ENCODE measurements at places on chromosomes 16 and 17.

DNA sequence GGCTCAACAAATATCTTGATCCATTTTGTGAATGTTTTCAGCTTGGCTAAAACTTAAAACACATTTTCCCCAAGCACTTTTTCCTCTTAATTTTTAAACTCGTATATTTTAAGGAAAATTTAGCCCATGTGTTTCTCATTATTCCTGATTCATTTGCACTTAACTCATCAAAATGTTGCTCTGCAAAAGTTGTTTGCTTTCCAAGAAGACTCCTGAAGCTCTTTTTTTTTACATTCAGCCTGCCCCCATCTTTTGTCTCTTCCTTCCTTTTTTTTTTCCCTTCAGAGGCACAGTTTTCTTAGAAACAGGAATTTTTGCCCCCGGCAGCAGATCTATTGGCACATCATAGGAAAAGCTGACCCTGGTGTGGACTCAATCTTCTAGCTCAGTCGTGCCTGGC lies 155.0 kb upstream of the SALL1 start:
- DNase-seq, result no peak

GRCh38 chr16:27319257-27319965 lies 5.6 kb downstream of the IL4R start:
- DNase-seq, result no peak

DNA sequence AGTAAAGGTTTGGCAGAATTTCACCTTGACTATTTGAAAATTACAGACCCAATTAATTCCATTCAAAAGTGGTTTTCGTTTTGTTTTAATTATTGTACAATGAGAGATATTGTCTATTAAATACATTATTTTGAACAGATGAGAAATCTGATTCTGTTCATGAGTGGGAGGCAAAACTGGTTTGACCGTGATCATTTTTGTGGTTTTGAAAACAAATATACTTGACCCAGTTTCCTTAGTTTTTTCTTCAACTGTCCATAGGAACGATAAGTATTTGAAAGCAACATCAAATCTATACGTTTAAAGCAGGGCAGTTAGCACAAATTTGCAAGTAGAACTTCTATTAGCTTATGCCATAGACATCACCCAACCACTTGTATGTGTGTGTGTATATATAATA lies 72.6 kb downstream of the CDK12 start:
- DNase-seq, result no peak

DNA sequence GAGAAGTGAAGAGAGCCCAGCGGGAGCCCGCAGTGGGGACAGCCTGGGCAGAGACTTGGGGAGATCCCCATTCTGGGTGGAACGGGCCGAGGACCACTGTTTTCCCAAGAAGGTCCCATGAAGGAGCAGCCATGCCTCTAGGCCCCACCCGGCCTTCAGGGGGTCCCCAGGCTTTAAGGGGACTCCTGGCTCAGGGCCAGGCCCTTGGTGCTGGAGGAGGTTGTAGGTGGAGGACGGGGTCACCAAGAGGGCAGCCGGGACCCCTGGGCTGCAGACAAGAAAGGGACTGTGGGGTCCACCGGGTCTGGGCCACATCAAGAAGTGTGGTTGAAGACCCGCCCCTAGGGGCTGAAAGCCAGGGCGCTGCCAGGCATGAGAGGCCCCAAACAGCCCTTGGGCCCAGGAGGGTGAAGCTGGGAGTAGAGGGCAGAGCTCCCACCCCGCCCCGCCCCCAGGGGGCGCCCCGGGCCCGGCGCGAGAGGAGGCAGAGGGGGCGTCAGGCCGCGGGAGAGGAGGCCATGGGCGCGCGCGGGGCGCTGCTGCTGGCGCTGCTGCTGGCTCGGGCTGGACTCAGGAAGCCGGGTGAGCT lies at the start of gene PRSS21:
PRSS21 (plus strand) TSS at position 487 of the 589 bp plus-strand sequence; CDS start at position 519, 32 bp downstream.
- peak; percentile 28 for DNase-seq

GRCh38 chr16:80775450-80775849 lies 28.9 kb downstream of the CDYL2 start:
- DNase-seq, result no peak

DNA sequence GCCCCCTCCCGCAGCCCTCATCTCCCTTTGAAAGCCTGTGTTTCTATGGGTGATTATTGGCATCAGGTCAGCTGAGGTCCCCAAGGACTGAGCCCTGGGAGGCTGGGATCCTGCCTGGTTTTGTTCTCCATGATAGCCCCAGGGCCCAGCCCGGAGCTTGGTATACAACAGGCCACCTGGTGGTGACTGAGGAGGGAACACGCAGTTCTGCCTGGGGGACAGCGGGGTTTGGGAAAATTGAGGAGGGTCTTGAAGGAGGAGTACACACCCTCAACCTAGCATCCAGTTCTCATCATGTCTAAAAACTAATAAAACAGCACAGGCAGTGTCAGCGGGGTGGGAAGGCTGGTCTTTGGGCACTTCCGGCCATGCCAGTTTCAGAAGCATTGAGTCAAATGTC lies 335.1 kb downstream of the CPPED1 start:
- no peak for DNase-seq

GRCh38 chr16:28913946-28914724 lies 10.9 kb downstream of the RABEP2 start:
- no peak for DNase-seq

DNA sequence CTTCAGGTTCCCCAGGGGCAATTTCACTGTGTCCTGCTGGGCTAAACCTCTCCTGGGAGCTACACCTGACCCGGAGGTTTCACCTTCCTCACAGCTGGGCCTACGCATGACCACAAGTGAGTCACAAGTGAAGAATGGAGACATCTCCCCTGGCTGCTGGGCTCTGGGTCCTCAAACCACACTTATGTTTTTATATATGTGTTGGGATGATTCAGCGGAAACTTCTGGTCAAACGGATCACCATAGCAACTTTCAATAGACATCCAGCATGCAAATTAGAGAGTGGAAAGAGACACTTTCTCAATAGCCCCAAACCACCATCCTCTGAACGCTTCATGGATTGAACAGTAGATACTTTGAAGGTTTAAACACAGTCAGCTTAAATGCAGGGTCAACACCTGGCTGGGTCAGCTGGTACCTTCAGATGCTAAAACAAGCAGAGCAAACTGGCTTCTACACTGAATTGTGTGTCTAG lies 28.0 kb upstream of the MAF start:
- peak; percentile 10 for DNase-seq

DNA sequence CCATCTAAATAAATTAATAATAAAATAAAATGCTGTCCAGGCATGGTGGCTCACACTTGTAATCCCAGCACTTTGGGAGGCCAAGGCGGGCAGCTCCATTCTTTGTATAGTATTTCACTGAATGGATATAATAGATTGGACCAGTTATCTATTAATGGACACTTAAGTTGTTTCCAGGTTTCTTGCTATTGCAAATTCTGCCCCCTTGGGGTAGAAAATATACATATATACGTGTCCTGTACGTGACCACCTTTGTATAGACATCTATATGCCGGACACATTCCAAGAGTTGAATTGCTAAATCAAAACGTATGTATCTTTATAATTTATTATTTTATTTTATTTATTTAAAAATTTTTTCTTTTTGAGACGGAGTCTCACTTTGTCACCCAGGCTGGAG lies 3.9 kb upstream of the EXOC7 start:
- DNase-seq, result no peak

DNA sequence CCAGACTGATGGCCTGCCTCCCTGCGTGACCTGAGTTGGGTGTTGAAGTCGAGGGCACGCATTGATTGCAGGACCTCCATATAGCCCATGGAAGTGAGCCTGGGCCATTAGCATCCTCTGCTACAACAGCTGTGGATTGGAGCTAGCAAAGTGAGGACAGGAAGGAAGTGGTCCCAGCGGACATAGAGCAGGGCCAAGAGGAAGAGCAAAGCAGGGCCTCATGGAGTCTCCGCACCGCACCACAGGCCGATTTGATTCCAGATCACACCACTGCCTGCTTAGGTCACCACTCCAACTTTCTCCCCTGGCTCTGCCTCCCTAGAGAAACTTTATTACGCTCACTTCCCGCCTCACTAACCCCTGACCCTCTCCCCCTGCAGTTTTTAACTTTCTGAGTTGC lies 10.7 kb upstream of the UBTF start:
- DNase-seq, result no peak

- no peak for DNase-seq
Measured at GRCh38 chr17:14838567-14838966, 426.6 kb downstream of the PMP22 start.

DNA sequence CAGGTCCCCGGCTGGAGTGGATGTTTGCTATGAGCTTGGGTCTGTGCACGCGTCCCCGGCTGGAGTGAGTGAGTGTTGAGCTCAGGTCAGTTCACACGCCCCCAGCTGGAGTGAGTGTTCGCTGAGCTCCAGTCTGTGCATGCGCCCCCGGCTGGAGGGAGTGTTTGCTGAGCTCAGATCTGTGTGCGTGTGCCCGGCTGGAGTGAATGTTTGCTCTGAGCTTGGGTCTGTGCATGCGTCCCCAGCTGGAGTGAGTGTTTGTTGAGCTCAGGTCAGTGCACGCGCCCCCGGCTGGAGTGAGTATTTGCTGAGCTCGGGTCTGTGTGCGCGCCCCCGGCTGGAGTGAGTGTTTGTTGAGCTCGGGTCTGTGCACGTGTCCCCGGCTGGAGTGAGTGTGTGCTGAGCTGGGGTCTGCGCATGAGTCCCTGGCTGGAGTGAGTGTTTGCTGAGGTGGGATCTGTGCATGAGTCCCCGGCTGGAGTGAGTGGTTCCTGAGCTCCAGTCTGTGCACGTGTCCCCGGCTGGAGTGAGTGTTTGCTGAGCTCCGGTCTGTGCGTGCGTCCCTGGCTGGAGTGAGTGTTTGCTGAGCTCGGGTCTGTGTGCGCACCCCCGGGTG lies 284.2 kb downstream of the SNX29 start:
- DNase-seq, result no peak

- DNase-seq, result peak; percentile 5
Measured at GRCh38 chr16:79601092-79601930, 774 bp upstream of the MAF start.

- DNase-seq, result peak; percentile 37
Measured at GRCh38 chr16:46830417-46830901, 521 bp downstream of the C16orf87 start.

DNA sequence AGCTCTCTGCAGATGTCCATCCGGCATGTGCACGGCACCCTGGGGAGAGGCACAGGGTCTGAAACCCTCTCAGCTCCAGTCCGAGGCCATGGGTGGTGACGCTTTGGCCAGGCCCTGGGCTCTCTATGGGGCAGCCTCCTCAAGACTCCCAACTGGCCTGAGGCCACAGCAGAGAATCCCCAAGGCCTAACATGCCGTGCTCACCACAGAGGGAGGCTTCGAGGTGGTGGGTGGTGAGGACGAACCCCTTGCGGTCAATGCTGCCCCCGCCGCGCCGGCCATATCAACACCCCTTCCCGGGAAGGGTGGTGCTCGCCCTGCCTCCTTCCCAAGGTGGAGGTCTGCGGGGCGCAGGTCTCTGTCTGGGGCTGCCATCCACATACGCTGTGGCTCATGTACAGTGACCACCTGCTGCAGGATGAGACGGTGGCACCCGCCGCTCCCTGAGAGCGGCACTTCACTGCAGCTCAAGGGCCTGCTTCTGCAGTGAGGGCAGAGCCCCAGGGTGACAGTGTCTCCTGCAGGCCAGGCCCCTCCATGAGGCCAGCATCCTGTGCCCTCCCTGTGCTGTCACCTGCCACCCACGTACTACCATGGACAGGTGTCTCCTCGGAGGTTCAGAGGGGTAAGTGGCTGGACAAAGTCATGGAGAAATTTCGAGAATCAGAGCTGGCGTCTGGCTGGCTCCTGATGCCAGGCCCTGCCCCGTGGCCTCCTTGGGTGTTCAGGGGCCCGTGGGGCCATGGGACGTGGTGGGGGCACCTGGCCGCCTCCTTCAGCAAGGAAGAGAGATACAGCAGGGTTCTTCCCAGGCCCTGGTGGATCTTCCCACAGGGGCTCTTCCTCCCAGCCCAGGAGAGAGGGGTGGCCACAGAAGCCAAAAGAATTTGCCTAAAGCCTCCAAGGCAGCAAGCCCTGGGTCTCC lies 54.6 kb upstream of the ACSF3 start:
- DNase-seq, result no peak

DNA sequence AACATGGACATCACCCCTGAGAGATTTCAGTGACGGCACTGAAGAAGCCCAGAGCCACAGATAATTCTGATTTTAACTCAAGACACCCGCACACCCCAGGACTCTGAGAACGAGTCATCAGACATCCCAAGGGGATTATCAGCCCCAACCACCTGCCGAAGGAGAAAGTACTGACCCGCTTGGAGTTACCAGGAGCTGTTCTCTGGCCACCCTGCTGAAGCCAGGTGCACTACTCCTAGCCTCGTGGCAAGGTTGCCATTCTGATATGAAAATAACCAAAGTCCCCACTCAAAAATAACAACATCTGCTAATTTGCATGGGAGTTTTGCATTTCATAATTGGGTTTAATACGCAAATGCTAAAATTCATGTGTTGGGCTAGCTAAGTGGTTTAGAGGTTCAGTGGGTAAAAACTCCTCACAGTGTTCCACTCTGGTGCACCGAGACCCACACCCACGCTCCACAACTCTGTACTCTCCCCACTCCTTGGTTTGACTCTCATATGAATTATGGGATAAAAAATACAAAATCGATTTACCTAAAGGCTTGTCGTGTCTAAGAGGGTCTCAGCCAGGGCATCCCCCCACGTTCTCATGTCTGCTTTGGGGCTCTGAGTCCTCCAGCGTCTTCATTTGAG lies 143.0 kb upstream of the NOL11 start:
- no peak for DNase-seq

GRCh38 chr16:72811188-72811720 lies 236.7 kb downstream of the ZFHX3 start:
- no peak for DNase-seq

DNA sequence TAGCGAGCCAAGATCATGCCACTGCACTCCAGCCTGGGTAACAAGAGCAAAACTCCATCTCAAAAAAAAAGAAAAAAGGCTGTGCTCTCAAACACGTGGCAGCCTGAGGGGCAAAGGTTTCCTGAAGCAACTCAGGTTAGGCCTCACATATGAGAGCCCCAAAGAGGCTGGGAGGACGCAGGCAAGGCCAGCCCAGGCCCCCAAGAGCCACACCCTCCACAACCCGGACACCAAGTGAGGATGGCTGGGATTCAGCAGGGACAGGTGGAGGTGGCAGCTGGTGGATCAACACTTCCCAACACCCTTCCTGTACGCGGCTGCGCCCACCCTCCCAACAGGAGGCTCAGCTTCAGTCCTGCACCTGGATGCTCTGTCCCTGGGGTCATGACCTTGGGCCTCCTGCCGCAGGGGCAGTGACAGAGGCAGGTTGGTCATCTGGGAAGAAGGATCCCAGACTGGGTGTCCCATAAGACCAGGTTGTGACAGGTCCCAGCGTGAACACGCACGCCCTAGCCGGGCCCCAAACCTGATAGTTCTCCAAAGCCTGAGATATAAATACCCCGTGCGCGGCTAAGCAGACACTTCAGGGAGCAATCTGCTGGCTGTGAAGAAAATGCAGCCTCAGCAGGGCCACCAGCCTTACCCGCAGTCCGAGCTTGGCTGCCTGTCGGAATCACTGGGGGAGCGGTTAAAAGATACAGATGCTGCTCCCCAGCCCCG lies 78.1 kb downstream of the TIMM22 start:
- DNase-seq, result no peak

GRCh38 chr16:27242868-27243590 lies 25.5 kb downstream of the NSMCE1 start:
- DNase-seq, result no peak

DNA sequence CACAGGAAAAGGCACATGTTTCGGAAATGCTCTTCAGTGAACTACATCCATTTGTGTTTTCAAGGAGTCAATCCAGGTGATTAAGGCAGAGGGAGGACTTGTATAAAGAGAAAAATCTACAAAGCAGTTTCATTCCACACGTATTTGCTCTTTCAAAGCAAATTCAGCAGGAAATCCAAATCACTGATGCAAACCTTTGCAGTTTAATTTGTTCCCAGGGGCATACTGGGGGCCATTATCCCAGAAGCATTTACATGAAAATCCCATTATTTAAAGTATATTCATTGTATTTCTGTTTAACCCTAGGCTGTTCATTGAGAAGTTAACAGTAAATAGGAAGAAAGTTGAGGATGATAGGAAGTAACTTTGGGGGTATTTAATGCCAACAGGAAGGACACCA lies 147.9 kb downstream of the PMP22 start:
- DNase-seq, result no peak

All from activated gamma-delta T cell treated with Interleukin-2 at 50 U/mL for 16 hours (primary cell).